Activated naive CD8-positive, alpha-beta T cell treated with anti-CD3 and anti-CD28 coated beads, Interleukin-2, amount 50 U/mL, for 24 hours (primary cell): ENCODE measurements at places on chromosomes 13 and 19.

GRCh38 chr13:26888632-26889031 lies 128.0 kb upstream of the GPR12 start:
- H3K27ac ChIP-seq, result no peak overlapping the region
- H3K36me3 ChIP-seq, result no peaks in the 10 kb centered on the region
- no peak for DNase-seq
- H3K4me1 ChIP-seq, result no peaks in the 10 kb centered on the region
- no peak overlapping the region for H3K4me3 ChIP-seq

GRCh38 chr13:33138441-33138840 lies 122.2 kb downstream of the KL start:
- H3K27ac ChIP-seq, result no peak overlapping the region
- DNase-seq, result no peak
- no peak overlapping the region for H3K4me3 ChIP-seq
- H3K27me3 ChIP-seq, result no peaks in the 10 kb centered on the region
- no peaks in the 10 kb centered on the region for H3K4me1 ChIP-seq
- no peaks in the 10 kb centered on the region for H3K36me3 ChIP-seq

GRCh38 chr13:21964686-21965085 lies 293.8 kb downstream of the FGF9 start:
- H3K27ac ChIP-seq, result no peak overlapping the region
- H3K4me1 ChIP-seq, result peaks cover 2% of the 10 kb centered on the region
- DNase-seq, result no peak
- no peak overlapping the region for H3K4me3 ChIP-seq
- H3K36me3 ChIP-seq, result no peaks in the 10 kb centered on the region
- H3K27me3 ChIP-seq, result no peaks in the 10 kb centered on the region

GRCh38 chr13:111336666-111337065 lies 16.2 kb downstream of the TEX29 start:
- H3K4me1 ChIP-seq, result no peaks in the 10 kb centered on the region
- H3K27me3 ChIP-seq, result no peaks in the 10 kb centered on the region
- H3K36me3 ChIP-seq, result no peaks in the 10 kb centered on the region
- no peak overlapping the region for H3K27ac ChIP-seq

DNA sequence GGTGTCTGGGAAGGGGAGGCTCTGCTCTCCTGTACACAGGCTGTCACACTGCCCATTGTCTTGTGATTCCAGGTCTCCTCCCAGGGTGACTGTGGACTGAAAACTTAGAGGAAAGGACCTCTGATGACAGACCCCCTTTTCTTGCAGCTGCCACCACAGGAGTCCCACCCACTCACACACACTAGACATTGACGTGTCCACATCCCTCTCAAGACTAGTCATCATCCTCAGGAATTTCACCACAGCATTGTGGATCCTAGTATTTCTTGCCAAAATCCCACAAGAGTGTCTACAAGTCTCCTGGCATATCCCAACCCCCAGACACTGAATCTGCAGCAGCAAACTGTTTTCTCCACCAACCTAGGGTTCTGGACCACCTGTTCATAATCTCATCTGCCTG lies 5.3 kb downstream of the ZNF85 start:
- H3K4me1 ChIP-seq, result peaks cover 12% of the 10 kb centered on the region
- H3K27me3 ChIP-seq, result no peaks in the 10 kb centered on the region
- DNase-seq, result no peak
- H3K4me3 ChIP-seq, result no peak overlapping the region
- H3K27ac ChIP-seq, result no peak overlapping the region

- H3K27ac ChIP-seq, result no peak overlapping the region
- DNase-seq, result no peak
Measured at GRCh38 chr19:52938761-52939160, 15.5 kb upstream of the ZNF888 start.

- H3K4me1 ChIP-seq, result peaks cover 8% of the 10 kb centered on the region
- no peak overlapping the region for H3K27ac ChIP-seq
- no peak overlapping the region for H3K4me3 ChIP-seq
- no peaks in the 10 kb centered on the region for H3K36me3 ChIP-seq
Measured at GRCh38 chr13:59721926-59722910, 441.5 kb downstream of the DIAPH3 start.

GRCh38 chr13:100473087-100473486 lies 115.5 kb downstream of the GGACT start:
- no peaks in the 10 kb centered on the region for H3K27me3 ChIP-seq
- DNase-seq, result no peak
- H3K36me3 ChIP-seq, result no peaks in the 10 kb centered on the region
- no peak overlapping the region for H3K27ac ChIP-seq

GRCh38 chr13:51937320-51938290 lies 73.6 kb downstream of the ATP7B start:
- DNase-seq, result no peak
- no peak overlapping the region for H3K4me3 ChIP-seq

DNA sequence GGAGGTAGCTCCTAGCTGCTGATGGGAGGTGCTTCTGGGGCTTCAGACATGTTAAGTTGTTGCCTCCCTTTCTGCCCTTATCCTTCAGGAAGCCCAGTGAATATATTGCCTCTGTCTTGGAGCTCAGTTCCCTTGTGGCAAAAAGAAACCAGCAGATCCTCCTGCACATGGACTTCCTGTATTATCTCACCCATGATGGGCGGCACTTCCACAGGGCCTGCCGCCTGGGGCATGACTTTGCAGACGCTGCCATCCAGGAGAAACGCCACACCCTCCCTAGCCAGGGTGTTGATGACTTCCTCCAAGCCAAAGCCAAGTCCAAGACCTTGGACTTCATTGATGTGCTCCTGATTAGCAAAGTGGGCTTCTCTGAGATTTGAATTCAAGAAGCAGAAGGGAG lies 6.0 kb upstream of the CYP4F12 start:
- H3K4me3 ChIP-seq, result no peak overlapping the region
- H3K27me3 ChIP-seq, result peaks cover 6% of the 10 kb centered on the region
- H3K27ac ChIP-seq, result no peak overlapping the region
- H3K4me1 ChIP-seq, result no peaks in the 10 kb centered on the region
- DNase-seq, result no peak

GRCh38 chr19:51138549-51138979 lies 3.5 kb upstream of the SIGLEC7 start:
- no peaks in the 10 kb centered on the region for H3K27me3 ChIP-seq
- no peak overlapping the region for H3K27ac ChIP-seq
- H3K4me3 ChIP-seq, result no peak overlapping the region
- peaks cover 37% of the 10 kb centered on the region for H3K4me1 ChIP-seq

DNA sequence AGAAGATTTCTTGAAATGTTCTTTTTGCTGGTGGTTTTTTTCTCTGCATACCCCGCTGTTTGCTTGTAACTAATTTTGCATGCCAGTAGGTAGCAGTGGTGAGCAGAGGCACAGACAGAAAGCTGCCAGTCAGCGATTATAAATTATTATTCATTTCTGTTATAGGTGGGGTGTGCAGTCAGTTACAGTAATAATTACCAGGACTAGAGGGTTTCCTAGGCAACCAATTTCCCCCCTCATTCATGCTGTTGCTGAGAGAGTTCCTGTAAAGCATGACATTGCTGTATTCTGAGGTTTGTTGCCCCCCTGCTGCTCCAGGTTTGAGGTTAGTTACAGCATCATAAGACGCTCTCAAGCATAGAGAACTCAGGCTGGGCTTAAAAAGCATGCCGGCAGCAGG lies 104.5 kb downstream of the URI1 start:
- DNase-seq, result no peak
- no peak overlapping the region for H3K27ac ChIP-seq
- peaks cover 9% of the 10 kb centered on the region for H3K36me3 ChIP-seq
- H3K4me3 ChIP-seq, result no peak overlapping the region
- peaks cover 32% of the 10 kb centered on the region for H3K4me1 ChIP-seq

DNA sequence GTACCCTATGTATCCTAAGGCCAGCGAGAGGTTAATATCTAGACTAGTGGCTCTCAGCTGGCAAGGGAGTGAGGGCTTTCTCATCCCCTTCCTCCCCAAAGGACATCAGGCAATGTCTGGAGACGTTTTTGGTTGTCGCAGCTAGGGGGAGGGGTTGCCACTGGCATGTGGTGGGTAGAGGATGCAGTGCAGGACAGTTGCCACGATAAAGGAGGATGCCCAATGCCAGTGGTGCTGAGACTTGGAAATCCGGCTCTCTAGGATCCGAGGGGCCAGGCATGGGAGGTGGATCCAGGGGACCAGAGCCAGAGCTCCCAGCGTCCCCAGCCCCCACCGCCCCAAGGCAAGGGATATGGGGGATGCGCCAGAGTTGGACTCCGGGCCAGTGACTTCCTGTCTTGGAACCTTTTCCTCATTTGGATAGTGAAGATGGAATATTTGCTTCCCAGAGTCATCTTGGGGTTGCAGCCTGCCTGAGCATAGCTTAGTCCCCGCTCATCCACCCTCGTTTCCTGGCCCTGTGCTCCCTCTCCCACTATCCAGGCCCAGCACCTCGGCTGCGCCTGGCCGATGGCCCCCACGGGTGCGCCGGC lies 4.9 kb downstream of the SSC5D start:
- DNase-seq, result no peak
- no peak overlapping the region for H3K4me3 ChIP-seq
- H3K36me3 ChIP-seq, result no peaks in the 10 kb centered on the region

DNA sequence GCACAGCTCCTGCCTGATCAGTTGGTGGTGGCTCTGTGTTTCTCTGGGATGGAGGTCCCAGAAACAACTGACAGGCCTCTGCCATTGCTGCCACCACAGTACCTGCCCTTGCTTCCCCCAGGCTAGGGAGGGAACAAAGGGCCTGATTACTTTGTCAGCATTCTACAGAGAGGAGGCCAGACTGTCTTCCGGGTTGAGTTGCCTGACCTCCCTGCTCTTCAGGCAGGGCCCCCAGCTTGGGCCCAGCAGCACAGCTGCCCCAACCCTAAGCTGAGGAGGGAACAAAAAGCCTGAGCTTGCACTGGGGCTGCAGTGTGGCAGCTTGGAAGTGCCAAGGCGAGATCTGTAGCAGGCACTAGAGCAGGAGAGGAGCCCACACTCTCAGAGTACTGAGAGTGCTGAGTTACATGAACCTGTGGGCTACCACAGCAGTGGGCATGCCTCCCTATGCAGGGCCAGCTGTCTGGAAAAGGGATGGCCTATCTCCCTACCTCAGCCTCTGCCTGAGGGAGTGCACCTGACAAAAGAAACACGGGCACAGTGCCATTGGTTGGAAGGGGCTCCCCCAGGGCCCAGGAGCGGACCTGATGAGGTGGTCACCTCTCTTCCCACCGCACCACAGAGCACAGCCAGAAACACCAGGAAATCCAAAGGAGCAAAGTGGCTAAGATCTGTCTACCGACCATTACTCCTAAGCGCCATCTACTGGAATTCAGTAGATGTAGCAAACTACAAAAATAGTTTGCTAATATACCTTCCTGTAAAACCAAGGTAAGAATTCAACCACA lies 24.4 kb downstream of the SLC25A15 start:
- H3K27me3 ChIP-seq, result no peaks in the 10 kb centered on the region
- peaks cover 4% of the 10 kb centered on the region for H3K4me1 ChIP-seq
- no peak overlapping the region for H3K4me3 ChIP-seq
- H3K27ac ChIP-seq, result no peak overlapping the region
- H3K36me3 ChIP-seq, result peaks cover 50% of the 10 kb centered on the region
- DNase-seq, result no peak

DNA sequence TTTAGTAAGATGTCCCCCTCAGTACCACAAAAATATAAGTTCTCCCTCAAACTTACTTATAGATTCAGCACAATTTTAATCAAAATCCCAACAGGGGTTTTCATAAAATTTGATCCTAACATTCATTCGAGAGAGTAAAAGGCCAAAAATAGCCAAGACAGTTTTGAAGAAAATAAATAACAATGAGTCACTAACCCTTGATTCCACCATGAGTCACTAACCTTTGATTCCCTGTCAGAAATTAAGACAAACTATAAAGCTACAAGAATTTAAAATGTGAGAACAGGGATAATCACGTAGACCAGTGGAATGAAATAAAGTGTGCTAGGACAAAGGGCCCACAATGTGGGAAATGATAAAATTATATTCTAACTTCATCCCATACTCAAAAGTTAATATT lies 320.3 kb downstream of the SUCLA2 start:
- H3K27ac ChIP-seq, result no peak overlapping the region
- no peaks in the 10 kb centered on the region for H3K4me1 ChIP-seq
- H3K27me3 ChIP-seq, result peaks cover 2% of the 10 kb centered on the region
- DNase-seq, result no peak
